M059J (cell line): ENCODE measurements at places on chromosomes 3 and 15.

GRCh38 chr3:42652611-42653302 is 740 bp upstream of the ZBTB47 start:
- peak; percentile 84 for DNase-seq

DNA sequence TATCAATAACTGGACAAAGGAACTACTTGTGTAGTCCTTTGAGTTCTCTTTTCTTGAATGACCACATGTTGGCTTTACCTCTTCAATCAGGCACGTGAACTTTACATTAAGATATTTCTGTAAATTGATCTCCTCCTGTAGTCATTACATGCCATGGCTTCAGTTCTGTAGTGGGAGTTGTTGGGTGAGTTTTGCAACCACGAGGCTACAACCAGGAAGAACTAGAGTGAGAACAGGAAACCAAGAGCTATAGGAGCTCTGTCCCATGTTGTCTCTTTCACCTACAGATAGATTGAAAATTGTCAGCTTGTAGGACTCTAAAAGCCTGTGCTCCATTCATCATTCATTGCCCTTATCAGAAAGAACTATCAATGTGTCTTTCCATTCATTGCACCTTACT is 2.0 kb downstream of the RSRC1 start:
- DNase-seq: no peak

DNA sequence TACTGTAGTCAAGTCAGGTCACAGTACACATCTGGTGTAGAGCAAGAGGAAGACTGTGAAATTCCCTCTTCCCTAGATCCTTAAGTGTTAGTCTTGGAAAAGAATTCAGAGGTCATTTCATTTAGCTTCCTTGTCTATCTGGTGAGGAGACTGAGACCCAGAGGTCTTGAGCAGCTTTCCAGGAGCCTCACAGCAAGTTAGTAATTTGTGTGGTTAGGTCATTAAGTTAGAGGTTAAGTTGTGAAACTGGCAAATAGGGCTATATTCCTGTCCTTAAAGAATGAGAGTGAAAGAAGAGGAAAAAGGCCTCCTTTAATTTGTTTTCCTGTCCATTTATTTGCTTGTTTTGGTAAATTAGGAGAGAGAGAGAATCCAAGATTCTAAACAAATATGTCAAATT is 9.0 kb downstream of the PODXL2 start:
- peak; percentile 45 for DNase-seq

DNA sequence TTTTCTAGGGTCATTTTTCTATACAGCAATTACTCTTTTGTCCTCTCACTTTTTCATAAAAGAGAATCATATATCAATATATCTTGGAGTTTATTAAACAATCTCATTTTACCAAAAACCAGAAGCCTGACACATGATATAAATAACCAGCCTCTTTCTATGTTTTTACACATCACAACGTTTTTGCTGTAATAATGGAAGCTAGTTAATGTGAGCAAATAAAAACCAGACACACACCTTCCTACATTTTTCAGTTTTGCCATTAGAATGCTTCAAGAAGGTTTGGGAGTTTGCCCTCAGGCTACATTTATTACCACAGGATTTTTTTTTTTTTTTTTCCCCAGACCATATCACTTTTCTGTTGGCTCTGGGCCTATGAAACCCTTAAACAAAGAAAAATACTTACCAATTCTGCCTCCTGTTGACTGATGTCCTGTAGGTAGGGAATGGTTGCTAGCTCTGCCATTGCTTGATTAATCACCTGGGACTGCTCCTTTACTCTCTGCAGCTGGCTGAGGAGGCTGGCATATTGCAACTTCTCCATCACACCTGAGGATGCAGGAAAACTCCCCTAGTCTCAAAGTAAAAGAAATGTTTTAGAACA is 165.5 kb downstream of the ECT2 start:
- DNase-seq: peak; percentile 81

- no peak for DNase-seq
These were observed 14.0 kb downstream of the SNX33 start for GRCh38 chr15:75661756-75662140.

DNA sequence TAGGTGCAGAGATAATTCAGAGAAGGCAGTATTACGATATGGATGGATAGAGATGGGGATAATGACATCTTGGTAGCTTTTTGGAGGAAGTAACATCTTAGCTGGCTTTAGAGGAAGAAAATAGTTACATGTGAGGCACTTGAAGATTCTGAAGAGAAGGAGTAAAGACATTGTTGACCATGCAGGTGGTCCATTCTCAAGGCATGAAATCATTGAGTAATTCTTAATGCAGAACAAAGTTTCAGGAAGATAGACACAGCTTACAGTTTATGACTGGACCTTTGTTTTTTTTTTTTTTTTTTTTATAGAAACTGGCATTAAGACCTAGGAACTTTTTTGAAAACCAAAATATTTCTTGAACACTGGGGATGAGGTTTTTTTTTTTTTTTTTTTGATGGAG is 28.2 kb downstream of the MBNL1 start:
- peak; percentile 50 for DNase-seq

DNA sequence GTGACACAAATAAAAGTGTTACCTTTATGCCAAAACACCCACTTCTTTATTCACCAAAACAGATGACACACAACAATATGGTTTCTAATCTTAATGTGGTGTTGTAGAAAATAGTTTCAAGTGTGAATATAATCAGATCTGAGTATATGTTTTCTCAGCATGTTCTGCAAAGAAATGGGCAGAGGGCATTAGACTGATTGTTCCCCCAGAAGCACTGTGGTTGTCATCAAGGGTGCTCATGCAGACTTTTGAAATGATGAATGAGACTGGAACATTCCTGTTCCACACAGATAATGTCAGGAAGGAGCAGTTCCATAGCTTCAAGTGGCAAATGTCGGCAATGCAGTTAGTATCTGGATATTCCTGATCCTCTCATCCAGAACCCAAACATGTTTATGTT is 37.5 kb downstream of the GPR176 start:
- no peak for DNase-seq

GRCh38 chr15:75153565-75154276 is 48.0 kb upstream of the C15orf39 start:
- no peak for DNase-seq

DNA sequence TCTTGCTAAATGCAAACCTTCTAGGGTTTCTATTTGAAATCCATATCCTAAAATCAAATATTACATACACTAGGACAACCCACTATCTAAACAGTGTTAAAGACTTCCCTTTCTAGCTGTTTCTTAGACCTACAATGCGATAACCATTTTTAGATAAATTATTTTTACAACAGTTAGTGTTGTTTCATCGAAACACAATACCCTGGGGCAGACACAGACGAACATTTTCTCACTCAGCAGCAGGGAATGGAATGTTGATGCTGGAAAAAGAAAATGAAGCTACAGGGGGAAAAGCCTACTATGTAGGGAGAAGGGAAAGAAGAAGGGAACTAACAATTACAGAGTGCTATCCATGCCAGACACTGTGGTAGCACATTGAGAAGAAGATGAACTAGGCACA is 6.0 kb upstream of the HERC1 start:
- DNase-seq: no peak

DNA sequence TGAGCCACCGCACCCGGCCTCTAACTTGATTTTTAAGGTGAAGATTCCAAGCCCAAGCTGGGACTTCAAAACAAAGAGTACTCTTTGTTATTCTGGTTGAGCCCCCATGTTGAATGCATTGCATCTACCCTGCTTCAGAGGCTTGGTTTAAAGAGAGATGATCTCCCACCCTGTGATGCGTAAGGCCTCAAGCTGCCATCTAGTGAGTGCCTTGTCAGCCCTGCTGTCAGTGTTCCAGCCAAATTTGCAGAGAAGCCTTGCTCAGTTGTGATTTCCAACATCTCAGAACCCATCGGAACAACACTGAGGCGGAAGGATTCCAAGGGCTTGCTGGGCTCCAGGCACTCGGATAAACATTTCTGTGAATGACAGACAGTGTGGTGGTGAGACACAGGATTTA is 210.7 kb upstream of the RGMA start:
- DNase-seq: no peak

DNA sequence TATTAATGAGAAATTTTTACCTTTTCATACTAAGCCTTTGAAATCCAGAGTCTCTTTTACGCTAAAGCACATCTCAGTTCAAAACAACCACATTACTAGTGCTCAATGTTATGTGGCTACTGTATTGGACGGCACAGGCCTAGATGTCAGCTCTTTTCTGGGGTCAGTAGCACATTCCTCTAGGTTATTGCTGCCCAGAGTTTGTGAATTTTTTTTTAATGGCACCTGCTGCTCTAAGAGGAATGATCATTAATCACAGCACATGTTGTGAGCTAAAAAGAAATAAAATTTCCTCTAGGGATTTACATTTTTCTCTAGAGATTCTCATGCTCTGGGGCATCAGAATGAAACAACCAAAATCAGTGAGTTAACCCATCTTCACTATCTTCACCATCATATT is 436.8 kb upstream of the THBS1 start:
- DNase-seq: no peak

- DNase-seq: no peak
These were observed 23.4 kb downstream of the BDH1 start for GRCh38 chr3:197532388-197532787.

DNA sequence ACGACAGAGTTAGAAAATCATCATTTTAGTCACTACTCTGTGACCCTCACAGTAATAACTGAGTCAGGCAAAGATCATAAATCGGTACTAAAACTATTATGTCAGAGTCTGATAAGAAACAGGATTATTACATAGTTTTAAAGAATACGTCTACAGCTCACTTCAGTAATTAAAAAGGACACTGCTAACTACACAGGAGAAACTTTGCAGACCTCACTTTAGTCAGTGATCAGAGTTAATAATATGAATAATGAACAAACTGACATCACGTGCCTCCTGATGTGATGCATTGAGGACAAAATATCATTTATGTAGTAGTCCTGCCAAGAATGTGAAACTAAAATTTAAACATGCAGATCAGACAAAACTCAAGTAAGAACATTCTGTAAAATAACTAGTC is 162.2 kb downstream of the PCCB start:
- no peak for DNase-seq
